ENCODE measurements at places on chromosomes 16 and 17.

GRCh38 chr17:57902800-57903759 lies 52.1 kb downstream of the CUEDC1 start:
- DNase-seq: peak; percentile 91

DNA sequence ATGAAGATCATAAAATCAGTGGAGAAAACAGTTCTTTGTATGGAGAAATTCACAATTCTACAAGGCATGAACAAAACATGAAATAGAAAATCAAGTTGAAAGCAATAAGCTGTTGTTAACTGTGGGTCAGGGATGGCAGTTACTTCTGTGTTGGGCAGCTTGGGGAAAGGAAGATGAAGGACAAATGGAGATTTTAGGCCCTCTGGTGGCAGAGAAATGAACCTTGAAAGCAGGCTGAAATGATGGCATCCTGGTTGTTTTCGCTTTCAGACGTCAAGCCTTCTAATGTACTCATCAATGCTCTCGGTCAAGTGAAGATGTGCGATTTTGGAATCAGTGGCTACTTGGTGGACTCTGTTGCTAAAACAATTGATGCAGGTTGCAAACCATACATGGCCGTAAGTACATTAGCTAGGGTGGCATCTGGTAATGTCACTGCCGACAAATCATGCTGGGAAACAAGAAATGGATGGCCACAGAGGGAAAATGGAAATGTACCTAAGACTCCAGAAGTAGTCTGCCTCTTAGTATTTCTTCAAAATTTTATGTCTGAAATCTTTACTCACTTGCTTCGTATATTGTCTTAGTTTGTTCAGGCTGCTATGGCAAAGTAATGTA lies 108.9 kb downstream of the MAP2K6 start:
- peak; percentile 73 for DNase-seq

GRCh38 chr16:28313587-28313986 lies 21.3 kb downstream of the SBK1 start:
- no peak for DNase-seq

DNA sequence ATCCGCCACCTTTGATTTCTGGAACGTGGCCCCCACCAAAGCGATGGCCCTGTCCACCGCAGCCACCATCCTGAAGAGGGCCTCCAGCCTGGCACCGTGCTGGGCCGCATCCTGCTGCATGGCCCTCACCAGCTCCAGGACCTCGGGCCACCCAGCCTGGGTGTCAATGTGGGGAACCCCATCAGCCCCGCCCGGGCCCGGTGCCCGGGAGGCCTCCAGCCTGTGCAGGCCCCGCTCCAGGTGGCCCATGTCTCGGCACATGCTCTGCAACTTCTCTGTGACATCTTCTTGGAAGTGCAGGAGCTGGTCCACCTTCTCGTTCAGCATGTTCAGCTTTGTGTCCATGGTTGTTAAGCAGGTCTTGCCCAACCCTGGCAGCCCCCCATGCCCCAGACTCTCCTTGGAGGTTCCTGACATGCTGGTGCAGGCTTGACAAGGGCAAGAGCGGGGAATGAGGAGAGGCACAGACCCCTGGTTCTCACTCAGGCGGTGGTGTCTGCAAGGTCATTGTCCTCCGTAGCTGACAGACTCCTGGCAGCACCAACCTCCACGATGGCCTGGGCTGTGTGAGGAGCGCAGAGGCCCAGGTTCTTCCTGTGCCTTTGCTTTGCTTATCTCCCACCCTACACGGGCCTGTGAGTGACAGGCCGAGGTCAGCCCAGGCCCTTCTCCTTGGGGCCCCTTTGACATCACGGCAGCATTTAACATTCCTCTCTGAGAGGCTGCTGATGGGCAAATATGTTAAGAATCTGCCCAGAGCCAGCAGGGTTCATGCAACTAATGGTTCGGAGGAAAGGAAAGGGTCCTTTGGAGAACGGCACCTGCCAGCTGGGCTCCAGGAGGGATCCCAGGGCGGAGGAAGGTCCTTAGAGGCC lies at the start of gene MYLK3:
MYLK3 (minus strand) TSS at position 568 of the 875 bp plus-strand sequence; CDS start at position 417, 151 bp downstream.
- peak; percentile 17 for DNase-seq

GRCh38 chr16:79162977-79163376 lies 437.6 kb downstream of the MAF start:
- DNase-seq: no peak

DNA sequence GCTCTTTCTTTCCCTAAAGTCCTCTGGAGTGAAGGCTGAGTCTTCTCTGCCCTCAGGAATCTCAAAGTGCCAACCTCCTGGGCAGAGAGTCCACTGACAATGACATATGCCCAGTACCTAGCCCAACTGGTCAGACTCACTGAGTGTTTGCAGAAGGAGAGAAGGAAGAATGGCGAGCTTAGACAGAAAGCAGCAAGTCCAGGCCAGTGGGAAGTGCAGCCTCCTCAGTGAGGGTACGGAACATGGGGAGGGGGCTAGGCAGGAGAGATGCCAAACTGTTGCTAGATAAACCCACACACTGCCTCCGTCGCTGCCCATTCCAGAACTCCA lies 678 bp downstream of the EXOC7 start:
- DNase-seq: no peak

DNA sequence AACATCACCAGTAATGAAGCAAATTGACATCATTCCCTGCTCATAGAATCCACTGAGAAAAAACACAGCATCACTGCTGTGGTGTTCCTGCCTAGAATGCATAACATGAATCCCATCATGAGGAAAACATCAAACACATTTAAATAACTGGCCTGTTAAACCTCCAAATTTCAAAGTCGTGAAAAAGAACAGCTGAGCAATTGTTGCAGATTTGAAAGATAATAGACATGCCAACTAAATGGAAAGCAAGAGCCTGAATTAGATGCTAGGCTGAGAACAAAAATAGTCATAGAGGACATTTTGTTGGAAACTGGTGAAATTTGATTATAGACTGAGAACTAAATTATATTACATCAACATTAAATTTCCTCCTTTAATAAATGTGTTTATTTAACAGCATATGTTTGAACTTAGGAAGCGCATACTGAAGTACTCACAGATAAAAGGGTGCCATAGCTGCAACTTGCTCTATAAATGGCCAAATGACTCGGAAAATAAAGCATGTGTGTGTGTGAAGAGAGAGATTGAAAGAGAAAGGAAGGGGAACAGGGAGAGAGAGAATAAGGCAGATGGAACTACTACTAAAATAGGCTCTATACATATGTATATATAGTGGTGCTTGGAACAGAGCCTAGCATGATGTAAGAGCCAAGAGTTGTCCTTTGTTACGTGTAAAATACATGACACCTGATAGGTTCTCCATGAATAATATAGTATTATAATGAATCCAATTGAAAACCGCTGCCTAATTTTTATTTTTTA lies 305.0 kb upstream of the MON1B start:
- no peak for DNase-seq

- DNase-seq: peak; percentile 41
These were observed 61.0 kb upstream of the ELAC2 start for GRCh38 chr17:13078591-13079385.

- DNase-seq: no peak
These were observed 99.0 kb downstream of the CA4 start for GRCh38 chr17:60248618-60249289.

- DNase-seq: no peak
These were observed 3.0 kb downstream of the CBX8 start for GRCh38 chr17:79793924-79794304.

DNA sequence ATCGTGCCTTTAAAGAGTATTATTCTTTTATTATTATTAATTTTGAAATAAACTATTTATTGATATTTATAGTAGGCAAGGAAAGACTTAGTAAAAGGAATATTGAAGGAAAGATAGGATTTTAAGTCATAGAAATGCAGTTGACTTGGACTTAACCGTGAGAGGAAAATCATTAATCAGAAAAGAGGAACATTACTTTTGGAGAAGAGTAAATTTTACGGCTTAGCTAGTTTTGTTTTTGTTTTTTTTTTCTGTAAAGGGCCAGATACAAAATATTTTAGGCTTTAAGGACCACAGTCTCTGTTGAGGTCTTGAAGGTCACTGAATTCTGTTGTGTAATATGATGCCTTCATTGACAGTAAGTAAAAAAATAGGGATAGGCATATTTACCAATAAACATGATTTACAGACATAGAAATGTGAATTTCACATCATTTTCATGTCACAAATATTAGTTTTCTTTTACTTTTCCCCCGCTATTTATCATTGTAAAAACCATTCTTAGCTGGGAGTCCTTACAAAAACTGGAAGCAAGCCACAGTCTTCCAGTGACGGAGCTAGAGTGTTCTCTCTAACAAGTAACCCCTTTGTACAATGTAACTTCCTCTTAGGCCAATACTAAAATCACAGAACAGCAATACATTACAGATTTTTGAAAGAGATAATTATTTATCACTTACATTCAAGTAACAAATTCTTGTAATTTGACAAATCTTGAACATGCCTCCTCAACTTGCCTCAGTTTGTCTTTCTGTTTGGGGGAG lies 2.3 kb upstream of the KCNJ16 start:
- DNase-seq: no peak

DNA sequence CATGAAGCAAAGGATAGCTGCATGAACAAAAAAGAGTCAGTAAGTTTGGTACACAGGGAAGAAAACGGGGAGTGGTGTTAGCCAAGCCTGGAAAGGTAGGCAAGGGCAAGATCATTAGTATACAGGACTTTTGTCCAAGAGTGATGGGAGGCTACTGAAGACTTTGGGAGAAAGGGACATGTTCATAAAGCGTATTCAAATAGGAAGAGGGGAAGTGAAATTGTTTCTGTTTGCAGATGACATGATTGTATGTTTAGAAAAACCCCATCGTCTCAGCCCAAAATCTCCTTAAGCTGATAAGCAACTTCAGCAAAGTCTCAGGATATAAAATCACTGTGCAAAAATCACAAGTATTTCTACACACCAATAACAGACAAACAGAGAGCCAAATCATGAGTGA lies 19.4 kb downstream of the CDYL2 start:
- DNase-seq: no peak

DNA sequence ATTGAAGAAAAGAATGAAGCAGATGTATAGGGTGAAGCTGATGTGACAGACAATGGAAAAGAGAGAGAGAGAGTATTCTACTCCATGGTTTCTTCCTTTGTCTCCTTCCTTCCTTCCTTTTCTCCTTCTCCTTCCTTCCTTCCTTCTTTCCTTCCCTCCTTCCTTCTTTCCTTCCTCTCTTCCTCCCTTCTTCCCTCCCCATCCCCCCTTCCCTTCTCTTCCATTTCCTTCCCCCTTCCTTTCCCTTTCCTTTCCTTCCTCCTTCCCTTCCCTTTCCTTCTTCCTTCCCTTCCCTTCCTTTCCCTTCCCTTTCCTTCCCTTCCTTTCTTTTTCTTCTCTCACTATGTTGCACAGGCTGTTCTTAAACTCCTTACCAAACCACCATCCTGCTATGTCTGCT lies 55.7 kb upstream of the GPR139 start:
- DNase-seq: no peak

GRCh38 chr17:46053911-46054534 lies 55.0 kb downstream of the STH start:
- DNase-seq: peak; percentile 46

DNA sequence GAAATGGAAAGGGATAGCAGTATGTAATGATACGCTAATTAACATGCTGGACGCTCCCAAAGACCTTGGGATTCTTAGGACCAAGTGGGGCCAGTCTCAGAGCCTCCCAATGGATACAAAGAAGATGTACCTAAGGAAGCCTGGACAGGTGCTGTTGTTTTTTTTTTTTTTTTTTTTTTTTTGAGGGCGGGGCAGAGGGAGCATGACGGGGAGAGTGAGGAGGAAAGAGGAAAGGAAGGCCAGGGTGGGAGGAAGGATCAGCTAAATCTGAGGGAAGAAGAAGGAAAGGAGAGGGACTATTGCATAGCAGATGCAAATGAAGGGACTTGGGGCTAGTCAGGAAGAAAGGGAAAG lies 2.5 kb downstream of the VAMP2 start:
- DNase-seq: no peak

- peak; percentile 83 for DNase-seq
These were observed 115.1 kb downstream of the MRTFB start for GRCh38 chr16:14186007-14186794.

- no peak for DNase-seq
These were observed 134.7 kb downstream of the USP31 start for GRCh38 chr16:23014592-23014991.

DNA sequence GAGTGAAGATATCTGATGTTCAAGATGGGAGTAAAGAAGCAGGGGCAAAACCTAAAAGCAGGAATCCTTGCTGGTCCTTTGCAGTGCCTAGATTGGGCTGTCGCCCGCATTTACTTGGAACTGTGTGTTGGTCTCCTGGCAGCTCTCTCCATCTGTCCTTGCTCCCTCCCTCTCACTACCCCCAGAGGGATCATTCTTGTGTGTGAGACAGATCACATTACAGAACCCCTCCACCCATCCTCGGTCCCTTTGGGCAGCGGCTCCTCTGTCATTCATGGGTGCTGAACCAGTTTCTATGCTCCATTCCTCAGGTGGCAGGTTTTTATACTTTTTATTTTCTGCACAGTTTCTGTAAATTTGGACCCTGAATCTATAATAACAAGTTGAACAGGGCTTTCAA lies 99.4 kb upstream of the MYOCD start:
- no peak for DNase-seq

- DNase-seq: no peak
These were observed 4.0 kb downstream of the PRSS53 start for GRCh38 chr16:31084584-31085302.

DNA sequence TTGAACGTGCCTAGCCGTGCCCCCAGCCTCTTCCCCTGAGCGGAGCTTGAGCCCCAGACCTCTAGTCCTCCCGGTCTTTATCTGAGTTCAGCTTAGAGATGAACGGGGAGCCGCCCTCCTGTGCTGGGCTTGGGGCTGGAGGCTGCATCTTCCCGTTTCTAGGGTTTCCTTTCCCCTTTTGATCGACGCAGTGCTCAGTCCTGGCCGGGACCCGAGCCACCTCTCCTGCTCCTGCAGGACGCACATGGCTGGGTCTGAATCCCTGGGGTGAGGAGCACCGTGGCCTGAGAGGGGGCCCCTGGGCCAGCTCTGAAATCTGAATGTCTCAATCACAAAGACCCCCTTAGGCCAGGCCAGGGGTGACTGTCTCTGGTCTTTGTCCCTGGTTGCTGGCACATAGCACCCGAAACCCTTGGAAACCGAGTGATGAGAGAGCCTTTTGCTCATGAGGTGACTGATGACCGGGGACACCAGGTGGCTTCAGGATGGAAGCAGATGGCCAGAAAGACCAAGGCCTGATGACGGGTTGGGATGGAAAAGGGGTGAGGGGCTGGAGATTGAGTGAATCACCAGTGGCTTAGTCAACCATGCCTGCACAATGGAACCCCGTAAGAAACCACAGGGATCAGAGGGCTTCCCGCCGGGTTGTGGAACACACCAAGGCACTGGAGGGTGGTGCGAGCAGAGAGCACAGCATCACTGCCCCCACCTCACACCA lies 724 bp downstream of the GAA start:
- no peak for DNase-seq

- DNase-seq: no peak
These were observed 115.7 kb downstream of the ZNF423 start for GRCh38 chr16:49740256-49740655.

DNA sequence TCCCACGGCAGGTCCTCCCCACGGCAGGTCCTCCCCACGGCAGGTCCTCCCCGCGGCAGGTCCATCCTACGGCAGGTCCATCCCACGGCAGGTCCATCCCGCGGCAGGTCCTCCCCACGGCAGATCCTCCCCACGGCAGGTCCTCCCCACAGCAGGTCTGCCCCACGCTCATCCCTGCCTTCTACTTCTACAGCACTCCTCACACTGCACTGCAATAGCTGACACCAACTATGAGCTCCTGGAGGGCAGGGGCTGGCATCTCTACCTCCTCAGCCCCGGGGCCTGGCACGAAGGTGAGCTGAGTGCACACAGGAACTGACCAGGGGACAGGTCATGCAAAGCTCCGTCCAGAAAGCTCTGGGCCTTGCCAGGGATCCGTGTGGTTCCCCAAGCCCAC lies 45.3 kb downstream of the RPH3AL start:
- DNase-seq: no peak

- no peak for DNase-seq
These were observed 480.0 kb downstream of the PMP22 start for GRCh38 chr17:14784997-14785696.

Measured in AG10803 (cell line).